Naive thymus-derived CD4-positive, alpha-beta T cell (primary cell): ENCODE measurements at places on chromosomes 5 and 9. TPM values are rescaled to one million over a fixed set of nuclear protein-coding genes. Genes with fewer than 3 reads are reported as not detected.

GRCh38 chr9:72494051-72494450 is 27.4 kb upstream of the TMC1 start:
- H3K27me3 ChIP-seq, result no peaks in the 10 kb centered on the region
- H3K4me3 ChIP-seq, result no peak overlapping the region
- DNase-seq, result no peak

- no peaks in the 10 kb centered on the region for H3K27me3 ChIP-seq
- no peaks in the 10 kb centered on the region for H3K4me1 ChIP-seq
- no peak for DNase-seq
- no peak overlapping the region for H3K27ac ChIP-seq
Measured at GRCh38 chr9:114288193-114289091, 34.5 kb upstream of the ORM1 start.

- no peaks in the 10 kb centered on the region for H3K36me3 ChIP-seq
- no peaks in the 10 kb centered on the region for H3K4me1 ChIP-seq
- H3K27me3 ChIP-seq, result no peaks in the 10 kb centered on the region
- no peak for DNase-seq
- no peak overlapping the region for H3K27ac ChIP-seq
Measured at GRCh38 chr5:10828241-10828640, 67.2 kb upstream of the DAP start.

DNA sequence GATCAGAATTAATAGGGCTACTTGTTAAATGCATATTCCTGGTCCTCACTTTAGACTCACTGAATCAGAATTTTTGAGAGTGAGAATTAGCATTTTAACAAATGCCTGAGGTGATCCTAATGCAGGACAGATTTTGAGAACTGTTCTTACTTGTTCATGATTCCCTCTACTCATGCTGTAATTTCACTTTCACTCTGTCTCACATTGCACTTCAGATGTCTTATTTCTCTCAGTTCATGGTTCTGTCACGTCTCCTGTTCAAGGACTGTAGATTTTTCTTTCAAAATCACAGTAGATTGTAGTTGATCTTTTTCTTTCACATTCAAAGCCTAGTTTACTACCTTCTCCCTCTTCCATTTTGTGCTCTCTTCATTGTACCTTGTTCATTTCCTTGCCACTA is 54.3 kb downstream of the ADGRV1 start:
- H3K4me3 ChIP-seq, result no peak overlapping the region
- H3K36me3 ChIP-seq, result no peaks in the 10 kb centered on the region
- no peak for DNase-seq
- H3K27me3 ChIP-seq, result no peaks in the 10 kb centered on the region
- H3K4me1 ChIP-seq, result no peaks in the 10 kb centered on the region

DNA sequence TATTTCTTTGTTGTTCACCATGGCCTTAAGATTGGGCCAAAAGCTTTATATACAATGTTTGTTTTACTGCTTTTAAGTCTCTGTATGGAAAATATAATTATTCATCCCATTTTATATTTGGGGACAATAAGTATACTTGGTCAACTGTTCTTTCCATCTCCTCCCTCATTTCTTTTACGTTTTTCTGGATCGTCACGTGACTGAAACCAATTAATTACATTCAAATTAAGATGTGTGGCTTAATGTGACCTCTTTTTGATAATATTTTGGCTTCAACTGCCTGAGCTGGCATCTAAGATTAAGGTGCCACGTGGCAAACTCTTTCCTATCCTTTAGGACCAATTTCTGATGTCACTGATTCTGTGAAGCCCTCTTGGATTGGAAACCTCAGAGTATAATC is 250.1 kb upstream of the SGCD start:
- peaks cover 2% of the 10 kb centered on the region for H3K27me3 ChIP-seq
- no peaks in the 10 kb centered on the region for H3K36me3 ChIP-seq
- no peak overlapping the region for H3K27ac ChIP-seq
- H3K4me1 ChIP-seq, result no peaks in the 10 kb centered on the region
- H3K4me3 ChIP-seq, result no peak overlapping the region

DNA sequence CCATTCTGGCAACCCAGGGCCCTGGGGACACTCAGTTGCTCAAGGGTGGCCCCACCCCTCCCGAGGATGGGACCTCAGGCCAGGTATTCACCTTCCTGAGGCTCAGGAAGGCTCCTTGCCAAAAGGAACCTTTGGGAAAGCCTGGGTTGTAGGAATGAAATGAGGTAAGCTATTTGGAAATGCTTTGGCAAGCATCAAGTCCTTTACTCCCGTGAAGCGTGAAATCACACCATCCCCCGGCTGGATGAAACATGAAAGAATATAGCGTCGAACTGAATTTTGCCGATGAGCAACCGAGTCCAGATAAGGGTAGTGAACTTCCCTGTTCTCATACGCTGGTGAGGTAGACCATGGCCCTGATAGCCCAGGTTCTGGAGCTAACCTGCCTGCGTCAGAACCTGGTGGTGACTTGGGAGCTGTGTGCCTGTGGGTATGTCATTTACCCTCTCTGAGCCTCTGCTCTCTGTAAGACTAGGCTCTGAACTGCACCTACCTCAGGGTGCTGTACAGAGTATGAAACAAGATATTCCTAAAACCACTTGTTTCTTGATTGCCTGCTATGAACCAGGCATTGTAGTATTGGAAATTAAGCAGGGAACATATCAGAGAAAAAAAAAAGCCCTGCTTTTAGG is 105.3 kb upstream of the BOD1 start:
- no peak overlapping the region for H3K4me3 ChIP-seq
- no peak overlapping the region for H3K27ac ChIP-seq
- DNase-seq, result no peak

GRCh38 chr9:98129451-98129881 is 10.4 kb upstream of the TRIM14 start:
- H3K27ac ChIP-seq, result no peak overlapping the region
- no peak overlapping the region for H3K4me3 ChIP-seq
- H3K4me1 ChIP-seq, result no peaks in the 10 kb centered on the region
- H3K27me3 ChIP-seq, result no peaks in the 10 kb centered on the region

DNA sequence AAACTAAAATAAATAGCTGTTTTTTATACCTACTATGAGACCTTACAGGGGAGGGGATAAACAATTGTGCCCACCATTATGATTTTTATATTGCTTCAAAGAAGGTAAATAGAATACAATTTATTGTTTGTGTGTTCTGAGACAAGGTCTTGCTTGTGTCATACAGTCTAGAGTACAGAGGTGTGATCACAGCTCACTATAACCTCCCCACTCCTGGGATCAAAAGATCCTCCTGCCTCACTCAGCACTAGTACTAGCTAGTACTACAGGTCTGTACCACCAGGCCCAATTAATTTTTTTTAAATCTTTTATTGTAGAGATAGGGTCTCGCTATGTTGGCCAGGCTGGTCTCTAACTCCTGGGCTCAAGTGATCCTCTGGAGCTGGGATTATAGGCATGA is 11.3 kb downstream of the TLE1 start:
- H3K4me1 ChIP-seq, result no peaks in the 10 kb centered on the region
- H3K4me3 ChIP-seq, result no peak overlapping the region
- no peak for DNase-seq
- H3K27ac ChIP-seq, result no peak overlapping the region
- no peaks in the 10 kb centered on the region for H3K36me3 ChIP-seq

GRCh38 chr5:2466966-2467365 is 284.5 kb downstream of the IRX2 start:
- H3K4me1 ChIP-seq, result no peaks in the 10 kb centered on the region
- H3K27me3 ChIP-seq, result no peaks in the 10 kb centered on the region
- H3K27ac ChIP-seq, result no peak overlapping the region
- H3K4me3 ChIP-seq, result no peak overlapping the region
- no peaks in the 10 kb centered on the region for H3K36me3 ChIP-seq

GRCh38 chr9:130981756-130982137 is 27.2 kb upstream of the LAMC3 start:
- no peaks in the 10 kb centered on the region for H3K4me1 ChIP-seq
- DNase-seq, result no peak
- no peak overlapping the region for H3K4me3 ChIP-seq

LCN1 gene
- total RNA-seq, result not detected

PPP2R2B gene
- total RNA-seq, result 1.00 TPM

FIBCD1 gene
- not detected for total RNA-seq

FBXL7 gene
- total RNA-seq, result not detected

SEC24A gene
- 16.0 TPM for total RNA-seq

TRIM23 gene
- total RNA-seq, result 8.4 and 10.3 TPM in 2 replicates

IFNA13 gene
- not detected for total RNA-seq
